Activated CD4-positive, alpha-beta T cell treated with anti-CD3 and anti-CD28 coated beads for 1 hour (primary cell): ENCODE measurements at places on chromosomes 7 and 10.

- no peak for DNase-seq
These were observed 70.4 kb upstream of the CFAP46 start for GRCh38 chr10:133012573-133013359.

GRCh38 chr7:25171071-25171470, 46.0 kb upstream of the CYCS start:
- no peak for DNase-seq

GRCh38 chr7:69564454-69565417, 33.5 kb upstream of the AUTS2 start:
- DNase-seq: no peak

- no peak for DNase-seq
These were observed 361.9 kb downstream of the GLRX3 start for GRCh38 chr10:130498042-130498441.

DNA sequence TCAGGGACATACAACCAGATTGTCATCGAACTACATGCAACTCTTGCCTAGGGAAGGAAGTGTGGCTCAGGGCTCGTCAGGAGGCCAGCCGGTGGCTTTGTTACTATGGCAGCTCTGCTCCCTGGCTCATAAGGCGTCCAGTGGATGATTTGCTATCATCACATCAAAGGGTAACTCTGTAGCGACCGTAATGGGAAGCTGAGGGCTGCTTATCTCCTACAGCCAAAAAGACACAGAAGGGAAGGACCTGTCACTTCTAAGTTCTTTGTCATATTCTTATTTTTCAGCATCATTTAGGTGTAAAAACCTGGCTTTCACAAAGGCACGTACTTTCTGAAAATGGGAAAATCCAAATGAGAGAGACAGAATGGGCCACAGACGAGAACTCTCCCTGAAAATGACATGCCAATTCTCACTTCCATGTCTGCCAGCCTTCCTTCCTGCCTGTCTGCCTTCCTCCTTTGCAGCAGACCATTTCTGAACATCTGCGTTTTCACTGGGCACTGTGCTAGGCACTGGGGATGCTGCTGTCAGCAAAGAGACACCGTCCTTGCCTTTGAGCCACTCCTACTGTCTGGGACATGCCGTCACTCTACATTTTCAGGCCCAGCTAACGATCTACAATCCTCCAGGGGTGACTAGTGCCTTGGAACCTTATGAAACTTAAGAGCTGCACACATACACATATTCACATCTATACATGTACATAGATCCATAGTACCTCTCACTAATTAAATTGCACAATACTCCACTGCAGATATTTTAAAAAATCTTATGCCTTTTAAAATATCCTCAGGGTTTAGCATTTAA, 26.9 kb downstream of the ENKUR start:
- DNase-seq: no peak

- DNase-seq: no peak
These were observed 49.8 kb upstream of the SLC35B4 start for GRCh38 chr7:134366481-134366880.

- DNase-seq: no peak
These were observed 28.8 kb downstream of the MIOS start for GRCh38 chr7:7595451-7595850.

- peak; percentile 23 for DNase-seq
These were observed at the start of gene SMARCD3 for GRCh38 chr7:151248346-151249033. Gene SMARCD3, minus strand, starts transcription at chr7:151248694. Its CDS starts 132 bp downstream, at chr7:151248562.

DNA sequence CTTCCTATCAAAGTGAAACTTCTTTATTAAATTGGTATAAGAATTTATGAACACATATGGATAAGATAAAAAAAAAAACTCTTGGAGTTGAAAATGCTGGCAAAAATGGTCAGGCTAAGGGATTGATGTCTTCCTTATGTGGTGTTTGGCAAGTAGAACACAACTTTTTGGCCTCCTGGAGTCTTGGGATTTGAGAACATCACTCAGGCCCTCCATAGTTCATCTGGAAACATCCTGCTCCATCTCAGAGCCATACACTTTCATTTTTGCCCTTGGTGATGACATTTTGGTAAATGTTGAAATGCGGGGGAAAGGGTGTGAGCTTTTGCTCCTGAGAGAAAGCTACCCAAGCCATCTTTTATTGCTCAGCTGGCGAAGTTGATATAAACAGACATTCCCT, 27.5 kb upstream of the BTBD16 start:
- no peak for DNase-seq

GRCh38 chr7:145016068-145016467, 180.2 kb upstream of the TPK1 start:
- no peak for DNase-seq

GRCh38 chr7:1940402-1940786, 270.3 kb downstream of the ELFN1 start:
- DNase-seq: peak; percentile 85

DNA sequence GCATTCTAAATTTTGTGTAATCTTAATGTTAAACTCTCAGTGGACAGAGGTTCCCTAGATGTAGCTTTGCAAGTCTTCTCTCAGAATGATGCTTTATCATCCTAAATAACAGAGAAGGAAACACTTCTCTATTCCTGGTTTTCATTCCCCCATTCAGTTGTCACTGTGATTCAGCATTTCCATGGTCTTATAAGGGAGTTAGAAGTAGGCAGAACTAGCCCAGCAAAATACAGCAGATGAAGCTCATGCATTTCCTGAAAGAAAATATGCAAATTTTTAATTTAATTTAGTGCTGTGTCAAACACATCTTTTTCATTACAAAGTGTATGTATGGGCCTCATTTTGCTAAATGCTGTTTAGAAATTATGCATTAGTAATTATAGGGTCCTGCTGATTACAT, 70.1 kb downstream of the ITPRID1 start:
- no peak for DNase-seq

DNA sequence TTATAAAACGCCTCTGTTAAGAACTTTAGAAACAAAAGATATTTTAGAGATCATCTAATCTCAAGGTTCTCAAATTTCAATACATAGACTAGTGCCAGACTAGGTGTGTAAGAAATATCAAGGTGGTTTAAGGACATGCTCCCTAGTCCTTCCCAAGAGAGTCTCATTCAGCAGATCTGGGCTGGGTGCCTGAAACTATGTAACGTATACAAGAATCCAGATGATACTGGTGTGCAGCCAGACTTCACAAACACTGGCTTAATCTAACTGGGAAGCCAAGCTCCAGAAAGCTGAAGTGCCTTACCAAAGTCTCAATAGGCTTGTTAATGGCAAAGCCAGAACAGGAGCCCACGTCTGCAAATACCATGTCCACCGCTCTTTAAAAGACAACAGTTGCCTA, 105.0 kb upstream of the AMPH start:
- DNase-seq: no peak

GRCh38 chr10:47369251-47369894, 14.7 kb downstream of the ZNF488 start:
- no peak for DNase-seq

GRCh38 chr10:16835228-16835627, 18.0 kb upstream of the RSU1 start:
- no peak for DNase-seq

- DNase-seq: no peak
These were observed 13.4 kb downstream of the SERPINE1 start for GRCh38 chr7:101140339-101140699.

- no peak for DNase-seq
These were observed 18.6 kb upstream of the TRPV6 start for GRCh38 chr7:142904128-142904527.

DNA sequence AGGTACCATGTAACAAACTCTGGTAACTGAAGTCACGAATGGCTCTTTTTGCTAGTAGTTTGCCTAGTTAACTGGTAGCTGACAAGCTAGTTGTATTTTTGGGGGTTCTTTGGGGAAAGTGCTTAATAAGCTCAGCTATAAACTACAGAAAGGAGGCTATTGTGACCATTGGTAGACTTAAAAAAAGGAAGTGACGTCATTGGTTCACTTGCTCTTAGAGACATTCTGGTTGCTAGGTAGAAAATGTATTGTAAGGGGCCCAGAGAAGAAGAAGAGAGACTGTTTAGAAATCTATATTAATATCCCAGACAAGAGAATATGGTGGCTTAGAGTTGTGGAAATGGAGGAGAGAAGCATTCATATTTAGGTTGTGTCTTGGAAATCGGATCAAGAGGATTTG, 103.0 kb downstream of the NXPH1 start:
- no peak for DNase-seq

DNA sequence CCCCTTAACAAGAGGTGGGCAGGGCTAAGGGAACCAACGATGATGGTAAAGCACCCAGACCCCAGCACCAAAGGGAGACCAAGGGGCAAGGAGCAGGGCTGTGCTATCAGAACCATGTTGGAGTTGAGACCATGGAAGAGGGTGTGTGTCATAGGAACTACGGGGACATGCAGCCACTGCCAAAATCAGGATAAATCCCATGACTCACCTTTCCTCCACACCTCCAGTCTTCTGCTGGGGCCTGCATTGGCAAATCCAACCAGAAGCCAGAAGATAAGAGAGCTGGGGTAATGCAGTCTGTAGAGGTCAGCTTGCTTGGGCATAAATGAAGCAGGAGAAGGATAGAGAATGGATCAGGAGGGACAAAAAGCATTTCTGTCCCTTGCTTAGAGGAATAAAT, 42.7 kb upstream of the SMARCD3 start:
- DNase-seq: no peak

GRCh38 chr10:104281694-104282093, 12.7 kb downstream of the GSTO2 start:
- no peak for DNase-seq

DNA sequence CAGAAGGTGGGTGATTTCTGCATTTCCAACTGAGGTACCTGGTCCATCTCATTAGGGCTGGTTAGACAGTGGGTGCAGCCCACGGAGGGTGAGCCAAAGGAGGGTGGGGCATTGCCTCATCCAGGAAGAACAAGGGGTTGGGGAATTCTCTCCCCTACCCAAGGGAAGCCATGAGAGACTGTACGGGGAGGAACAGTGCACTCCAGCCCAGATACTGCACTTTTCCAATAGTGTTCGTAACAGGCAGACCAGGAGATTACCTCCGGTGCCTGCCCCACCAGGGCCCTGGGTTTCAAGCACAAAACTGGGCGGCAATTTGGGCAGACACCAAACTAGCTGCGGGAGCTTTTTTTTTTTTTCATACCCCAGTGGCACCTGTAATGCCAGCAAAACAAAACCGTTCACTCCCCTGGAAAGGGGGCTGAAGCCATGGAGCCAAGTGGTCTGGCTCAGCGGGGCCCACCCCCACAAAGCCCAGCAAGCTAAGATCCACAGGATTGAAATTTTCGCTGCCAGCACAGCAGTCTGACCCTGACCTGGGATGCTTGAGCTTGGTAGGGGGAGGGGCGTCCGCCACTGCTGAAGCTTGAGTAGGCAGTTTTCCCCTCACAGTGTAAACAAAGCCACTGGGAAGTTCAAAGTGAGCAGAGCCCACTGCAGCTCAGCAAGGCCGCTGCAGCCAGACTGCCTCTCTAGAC, 31.2 kb downstream of the ARMC10 start:
- DNase-seq: no peak

DNA sequence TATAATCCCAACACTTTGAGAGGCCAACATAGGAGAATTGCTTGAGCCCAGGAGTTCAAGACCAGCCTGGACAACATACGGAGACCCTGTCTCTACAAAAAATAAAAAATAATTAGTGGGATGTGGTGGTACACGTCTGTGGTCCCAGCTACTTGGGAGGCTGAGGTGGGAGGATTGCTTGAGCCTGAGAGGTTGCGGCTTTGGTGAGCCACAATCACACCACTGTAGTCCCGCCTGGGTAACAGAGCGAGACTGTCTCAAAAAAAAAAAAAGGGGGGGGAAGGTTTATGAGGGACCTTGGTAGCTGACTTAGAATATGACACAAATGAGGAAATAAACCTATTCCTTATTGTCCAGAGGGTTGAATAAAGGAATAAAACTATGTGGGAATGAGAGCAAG, 30.8 kb downstream of the SCD start:
- no peak for DNase-seq

DNA sequence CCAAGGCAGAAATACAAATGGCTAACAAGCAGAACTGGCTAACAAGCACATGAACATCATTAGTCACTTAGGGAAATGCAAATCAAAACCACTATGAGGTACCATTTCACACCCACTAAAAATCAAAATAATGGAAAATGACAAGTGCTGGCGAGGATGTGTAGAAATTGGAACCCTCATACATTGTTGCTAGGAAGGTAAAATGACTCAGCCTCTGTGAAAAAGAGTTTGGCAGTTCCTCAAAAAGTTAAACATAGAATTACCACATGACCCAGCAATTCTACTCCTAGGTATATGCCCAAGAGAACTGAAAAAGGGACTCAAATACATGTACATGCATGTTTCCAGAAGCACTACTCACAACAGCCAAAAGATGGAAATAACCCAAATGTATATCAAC, 52.8 kb upstream of the ANAPC16 start:
- DNase-seq: no peak

- no peak for DNase-seq
These were observed 15.3 kb downstream of the ECHDC3 start for GRCh38 chr10:11757454-11757820.

GRCh38 chr10:29496341-29497162, 138.2 kb downstream of the SVIL start:
- peak; percentile 36 for DNase-seq

GRCh38 chr10:93383562-93383981, 98.6 kb downstream of the MYOF start:
- no peak for DNase-seq

- DNase-seq: no peak
These were observed 96.1 kb upstream of the PPP2R2D start for GRCh38 chr10:131804551-131805295.

GRCh38 chr7:81114633-81115032, 195.8 kb upstream of the SEMA3C start:
- DNase-seq: no peak

- no peak for DNase-seq
These were observed 1.8 kb downstream of the ZMIZ2 start for GRCh38 chr7:44750424-44750823.

DNA sequence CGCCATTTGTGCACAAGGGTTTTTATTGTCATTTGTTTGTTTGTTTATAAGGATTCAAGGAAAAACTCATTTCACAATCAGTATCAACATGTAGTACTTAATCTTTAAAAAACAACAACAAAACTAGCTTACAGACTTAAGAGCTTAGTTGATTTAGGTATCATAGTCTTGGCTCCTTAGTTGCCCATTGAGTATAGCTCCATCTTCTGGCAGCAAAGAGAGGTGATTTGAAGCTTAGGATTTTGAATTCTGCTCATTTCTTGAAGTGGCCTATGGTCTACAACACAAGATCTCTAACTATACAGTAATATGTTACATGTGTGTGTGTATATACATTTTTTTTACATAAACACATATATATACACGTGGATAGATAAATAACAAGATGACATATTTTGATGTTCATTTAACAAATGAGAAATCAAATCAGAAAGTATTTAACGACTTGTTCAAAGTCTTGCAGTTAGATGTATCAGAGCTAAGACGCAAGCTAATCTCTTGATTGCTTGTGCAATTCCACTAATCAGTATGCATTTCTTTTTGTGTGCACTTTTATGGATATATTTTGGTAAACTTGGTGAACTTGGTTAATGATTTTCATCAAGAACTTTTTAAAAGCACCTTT, 307.3 kb downstream of the CAMK1D start:
- no peak for DNase-seq

- no peak for DNase-seq
These were observed 97.7 kb downstream of the TACC2 start for GRCh38 chr10:122086416-122087240.
